ENCODE measurements at places on chromosomes 6 and 20. TPM values are rescaled to one million over a fixed set of nuclear protein-coding genes. Genes with fewer than 3 reads are reported as not detected.

DNA sequence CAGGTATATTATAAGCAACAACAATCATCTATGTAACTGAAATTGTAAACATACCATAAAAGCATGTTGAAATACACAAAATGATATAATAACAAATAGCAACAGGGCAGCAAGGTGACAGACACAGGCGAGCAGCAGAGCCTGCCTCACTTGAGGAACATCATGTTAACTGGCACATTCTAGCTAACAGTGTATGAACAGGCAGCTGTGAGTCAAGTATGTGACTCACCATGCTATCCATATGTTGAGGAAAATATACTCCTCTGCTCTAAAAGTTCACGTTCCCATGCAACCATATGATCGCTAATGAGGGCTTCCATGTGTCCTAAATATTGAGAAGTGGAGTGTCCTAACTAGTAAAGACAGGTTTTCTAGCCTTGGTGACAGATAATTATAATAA lies 18.4 kb downstream of the SERAC1 start:
- no peaks in the 10 kb centered on the region for H3K4me1 ChIP-seq
- no peak overlapping the region for H3K4me3 ChIP-seq
- H3K36me3 ChIP-seq = no peaks in the 10 kb centered on the region
- DNase-seq = no peak

RIPPLY2 gene
- 2.3 TPM for total RNA-seq

ADTRP gene
- 1.1 TPM for total RNA-seq

DNA sequence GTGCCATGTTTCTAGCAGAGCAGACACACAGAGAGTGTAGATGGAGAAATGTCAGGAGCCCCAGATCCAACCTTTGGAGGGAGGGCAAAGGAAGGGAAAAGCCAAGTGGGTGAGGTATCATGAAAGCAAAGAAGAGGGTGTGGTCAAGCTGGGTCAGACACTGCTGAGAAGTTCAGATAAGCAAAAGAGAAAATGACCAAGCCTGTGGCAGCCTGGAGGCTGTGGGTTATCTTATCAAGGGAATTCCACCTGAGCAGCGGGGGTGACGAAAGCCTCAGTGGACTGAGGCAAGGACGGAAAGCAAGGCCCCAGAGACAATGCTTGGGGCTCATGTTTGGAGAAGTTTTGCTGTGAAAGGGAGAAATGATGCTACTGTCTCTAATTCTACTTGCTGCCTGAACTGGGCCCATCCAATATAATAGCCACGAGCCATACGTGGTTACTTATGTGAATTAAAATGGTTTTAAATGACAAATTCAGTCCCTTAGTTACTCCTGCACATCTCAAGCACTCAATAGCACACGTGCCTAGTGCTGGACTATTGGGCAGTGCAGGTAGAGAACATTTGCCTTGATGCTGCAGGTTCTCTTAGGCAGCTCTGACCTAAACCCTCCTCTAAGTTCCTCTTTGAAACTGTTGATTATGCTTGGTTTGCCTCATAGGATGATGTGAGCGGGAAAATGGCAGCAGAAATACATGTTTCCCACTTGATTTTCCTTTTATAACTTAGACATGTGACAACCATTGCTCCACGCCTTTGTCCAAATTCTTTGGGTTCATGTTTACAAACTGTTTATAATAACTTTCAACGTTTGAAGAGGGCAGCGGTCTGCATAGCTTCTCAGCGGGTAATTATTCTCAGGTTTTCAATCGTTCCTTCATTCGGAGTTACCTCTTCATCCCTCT lies 63.7 kb downstream of the SLC22A23 start:
- no peaks in the 10 kb centered on the region for H3K27me3 ChIP-seq
- H3K27ac ChIP-seq = no peak overlapping the region
- no peak for DNase-seq
- no peaks in the 10 kb centered on the region for H3K36me3 ChIP-seq

DNA sequence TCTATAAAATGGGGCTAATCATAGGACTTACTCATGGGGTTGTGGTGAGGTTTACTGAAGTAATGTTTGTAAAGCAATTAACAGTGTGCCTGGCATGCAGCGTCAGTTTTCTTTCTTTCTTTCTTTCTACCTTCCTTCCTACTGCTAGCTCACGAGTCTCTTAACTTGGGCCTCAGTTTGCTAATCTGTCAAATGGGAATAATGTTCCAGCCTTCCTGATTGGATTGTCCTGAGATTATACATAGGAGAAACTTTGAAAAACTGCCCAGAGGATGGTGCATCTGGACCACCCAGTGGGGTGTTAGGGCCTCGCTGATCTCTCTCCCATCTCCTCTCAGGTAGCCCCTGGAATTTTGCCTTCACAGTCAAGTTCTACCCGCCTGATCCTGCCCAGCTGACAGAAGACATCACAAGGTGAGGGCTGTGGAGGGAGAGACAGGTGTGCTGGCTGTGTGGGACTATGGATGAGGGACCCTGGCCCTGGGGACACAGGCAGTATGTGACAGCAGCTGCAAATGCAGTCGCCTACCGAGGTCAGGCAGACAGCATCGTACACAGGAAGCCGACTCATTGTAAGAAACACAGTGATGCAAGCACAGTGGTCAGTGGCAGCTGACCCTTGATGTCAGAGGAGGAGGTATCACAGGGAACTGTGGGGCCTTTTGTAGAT lies 27.5 kb downstream of the EPB41L1 start:
- H3K4me1 ChIP-seq = peaks cover 12% of the 10 kb centered on the region
- no peaks in the 10 kb centered on the region for H3K27me3 ChIP-seq
- peaks cover 32% of the 10 kb centered on the region for H3K36me3 ChIP-seq

DNA sequence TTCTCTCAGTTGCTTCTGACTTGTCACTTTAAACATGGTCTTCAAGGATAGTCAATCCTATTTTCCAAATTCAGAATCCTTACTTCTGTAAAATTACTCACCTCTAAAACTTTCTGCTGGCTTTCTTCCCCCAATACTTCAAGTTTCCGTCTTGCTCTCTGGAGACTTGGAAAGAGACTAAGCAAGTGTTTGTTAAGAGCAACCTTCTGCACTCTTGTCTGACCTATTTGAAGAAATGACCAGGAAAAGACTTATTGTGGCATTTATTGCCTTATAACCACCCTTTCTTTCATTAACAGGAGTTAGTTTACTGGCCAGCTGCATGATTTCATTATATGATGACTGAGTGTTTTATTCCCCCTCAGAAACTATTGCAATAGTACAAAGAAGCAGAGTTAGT lies 181.0 kb downstream of the TBC1D7 start:
- H3K27ac ChIP-seq = no peak overlapping the region
- H3K4me3 ChIP-seq = no peak overlapping the region
- no peaks in the 10 kb centered on the region for H3K4me1 ChIP-seq
- H3K27me3 ChIP-seq = no peaks in the 10 kb centered on the region

GRCh38 chr6:168158213-168158979 lies 79.4 kb upstream of the FRMD1 start:
- no peaks in the 10 kb centered on the region for H3K27me3 ChIP-seq
- H3K4me3 ChIP-seq = no peak overlapping the region
- peaks cover 6% of the 10 kb centered on the region for H3K4me1 ChIP-seq
- no peak for DNase-seq

- no peaks in the 10 kb centered on the region for H3K27me3 ChIP-seq
- H3K36me3 ChIP-seq = no peaks in the 10 kb centered on the region
- no peak overlapping the region for H3K4me3 ChIP-seq
- H3K27ac ChIP-seq = no peak overlapping the region
- no peaks in the 10 kb centered on the region for H3K4me1 ChIP-seq
Observed at GRCh38 chr6:84547341-84547801, 217.0 kb downstream of the TBX18 start.

TFAP2D gene
- total RNA-seq = not detected

DNA sequence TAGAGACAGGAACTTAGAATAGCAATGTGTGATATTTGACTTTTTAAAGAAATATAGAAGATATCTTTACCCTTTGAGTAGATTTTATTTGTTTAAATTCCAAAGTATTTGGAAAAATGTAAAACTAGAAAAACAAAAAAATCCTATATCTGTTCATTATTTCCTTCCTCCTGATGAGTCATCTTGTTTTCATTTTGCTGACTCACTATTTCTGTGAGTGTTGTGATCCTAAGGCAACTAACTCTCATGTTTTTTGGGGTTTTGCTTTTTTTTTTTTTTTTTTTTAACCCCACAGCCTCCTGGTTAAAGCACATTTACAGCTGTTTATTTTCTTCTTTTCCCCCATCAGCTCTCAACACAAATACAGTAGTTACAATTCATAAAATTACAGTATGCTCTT lies 37.8 kb upstream of the THEMIS start:
- no peaks in the 10 kb centered on the region for H3K4me1 ChIP-seq
- no peak overlapping the region for H3K27ac ChIP-seq
- H3K27me3 ChIP-seq = no peaks in the 10 kb centered on the region

TFAP2B gene
- not detected for total RNA-seq

GRCh38 chr6:41239467-41240159 lies 11.5 kb downstream of the TREML4 start:
- DNase-seq = no peak
- H3K27me3 ChIP-seq = peaks cover 28% of the 10 kb centered on the region
- no peaks in the 10 kb centered on the region for H3K4me1 ChIP-seq
- no peaks in the 10 kb centered on the region for H3K36me3 ChIP-seq

DNA sequence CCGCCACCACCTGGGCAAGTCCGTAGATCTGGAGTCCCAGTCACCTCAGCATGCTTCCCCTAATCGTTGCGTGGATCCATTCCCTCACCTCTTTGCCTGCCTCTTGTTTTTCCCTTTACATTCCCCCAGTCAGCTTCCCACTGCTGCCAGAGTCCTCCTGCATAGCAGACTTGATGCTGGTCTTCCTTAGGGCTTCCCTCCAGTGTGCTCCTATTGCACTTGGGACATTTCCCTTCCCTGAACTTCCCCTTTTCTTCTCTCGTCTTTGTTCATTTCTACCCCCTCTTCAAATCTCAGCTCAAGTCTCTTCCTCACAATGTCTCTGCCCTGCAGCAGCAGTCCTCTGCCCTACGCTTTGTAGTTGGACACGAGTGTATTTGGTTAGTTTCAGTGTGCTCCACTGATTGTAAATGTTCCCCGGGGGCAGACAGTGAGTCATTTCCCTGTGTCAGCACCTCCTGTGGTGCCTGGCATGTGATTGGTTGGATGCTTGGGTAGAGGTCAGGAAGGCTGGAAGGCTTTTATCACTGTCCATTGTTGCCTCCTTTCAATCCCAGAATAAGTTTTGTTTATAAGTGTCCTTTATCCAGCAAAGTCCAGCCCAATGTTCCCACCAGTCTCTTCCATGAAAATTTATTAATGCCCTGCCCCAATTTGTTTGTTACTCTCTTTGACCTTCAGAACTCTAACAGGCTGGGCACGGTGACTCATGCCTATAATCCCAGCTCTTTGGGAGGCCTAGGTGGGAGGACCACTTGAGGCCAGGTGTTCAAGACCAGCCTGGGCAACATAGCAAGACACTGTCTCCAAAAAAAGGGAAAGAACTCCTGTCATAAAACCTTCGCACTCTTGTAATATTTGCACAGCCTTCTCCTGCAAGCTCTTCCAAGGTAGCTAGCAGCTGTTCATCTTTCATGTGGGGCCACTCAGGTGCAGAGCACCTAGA lies 38.3 kb downstream of the FAM120B start:
- DNase-seq = peak; percentile 74
- H3K4me1 ChIP-seq = peaks cover 8% of the 10 kb centered on the region
- H3K27me3 ChIP-seq = no peaks in the 10 kb centered on the region

DNA sequence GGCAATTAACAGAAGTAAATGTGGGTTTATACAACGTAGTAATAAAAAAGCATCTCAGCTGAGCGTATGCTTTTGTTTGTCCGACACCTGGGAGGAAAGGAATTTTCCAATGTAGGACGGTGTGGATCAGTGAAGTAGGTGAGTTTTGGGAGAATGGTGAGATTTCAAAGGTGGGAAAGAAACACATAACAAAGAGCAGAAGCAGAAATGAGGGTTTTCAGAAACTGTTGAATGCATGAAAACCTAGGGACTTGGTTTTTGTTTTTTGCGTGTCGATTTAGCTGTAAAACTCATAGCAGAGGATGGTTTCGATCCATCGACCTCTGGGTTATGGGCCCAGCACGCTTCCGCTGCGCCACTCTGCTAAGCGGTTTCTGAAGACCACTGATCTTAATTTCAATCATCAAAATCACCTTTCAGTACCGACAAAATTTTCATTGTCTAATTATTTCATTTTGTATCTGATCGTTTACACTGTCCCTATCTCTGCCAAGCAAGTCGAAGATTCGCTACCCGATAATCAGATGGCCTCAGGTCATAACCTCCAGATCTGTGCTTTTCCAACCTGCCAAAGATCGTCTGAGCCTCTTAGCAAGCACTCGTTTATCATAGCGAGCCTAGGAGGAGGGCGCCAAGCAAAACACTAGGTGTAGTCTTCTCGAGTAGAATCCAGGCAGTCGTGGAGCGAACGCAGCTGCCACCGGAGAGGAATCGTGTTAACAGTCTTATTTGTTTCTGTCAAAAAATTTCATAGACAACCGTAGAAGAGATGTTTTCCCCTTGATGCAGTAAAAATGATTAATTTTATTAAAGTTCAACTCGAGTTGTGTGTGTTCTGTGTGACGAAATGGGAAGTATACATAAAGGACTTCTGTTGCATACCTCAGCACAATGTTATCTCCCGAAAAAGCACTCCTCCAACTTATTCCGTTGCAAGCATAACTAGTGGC lies 20.9 kb upstream of the POM121L2 start:
- no peaks in the 10 kb centered on the region for H3K4me1 ChIP-seq
- no peaks in the 10 kb centered on the region for H3K36me3 ChIP-seq
- H3K27ac ChIP-seq = no peak overlapping the region
- DNase-seq = peak; percentile 16
- no peak overlapping the region for H3K4me3 ChIP-seq

DNA sequence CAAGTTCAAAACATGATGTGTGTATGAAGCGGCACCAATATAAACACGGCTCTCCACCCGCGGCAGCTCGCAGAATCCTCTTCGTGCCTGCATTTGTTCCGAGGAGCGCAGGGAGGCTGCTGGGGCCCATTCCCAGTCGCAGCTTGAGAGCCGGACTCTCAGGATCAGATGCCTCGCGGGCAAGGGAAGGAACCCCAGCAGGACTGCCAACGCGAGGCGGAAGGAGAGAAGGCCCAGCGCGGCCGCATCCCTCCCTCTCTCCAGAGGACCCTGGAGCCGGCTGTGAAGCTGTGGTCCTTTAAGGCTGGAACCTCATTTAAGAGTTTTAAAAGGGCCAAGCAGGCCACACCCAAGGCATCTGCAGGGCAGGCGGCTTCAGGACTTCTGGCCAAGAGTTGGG lies 44.2 kb upstream of the ZBP1 start:
- H3K27me3 ChIP-seq = no peaks in the 10 kb centered on the region
- H3K4me3 ChIP-seq = no peak overlapping the region
- no peaks in the 10 kb centered on the region for H3K36me3 ChIP-seq
- no peak overlapping the region for H3K27ac ChIP-seq
- H3K4me1 ChIP-seq = no peaks in the 10 kb centered on the region
